ENCODE measurements at places on chromosomes 7 and 10. TPM values are rescaled to one million over a fixed set of nuclear protein-coding genes. Genes with fewer than 3 reads are reported as not detected.

Gene TRIM50
- 0.30 TPM for total RNA-seq

Gene ZNF277
- 17.0 TPM for total RNA-seq

Gene LBX1
- total RNA-seq, result not detected

Gene IRF5
- 2.9 TPM for total RNA-seq

Gene SMO
- total RNA-seq, result 5.0 TPM

Gene NKX2-3
- total RNA-seq, result not detected

Gene GIMAP8
- 16.2 TPM for total RNA-seq

Gene AMZ1
- 0.05 TPM for total RNA-seq

Gene OPN1SW
- total RNA-seq, result not detected

Gene PKD2L1
- not detected for total RNA-seq

Gene HOGA1
- total RNA-seq, result 11.9 TPM

Gene CALHM3
- total RNA-seq, result not detected

Gene ADCYAP1R1
- 6.0 TPM for total RNA-seq

Gene POU6F2
- not detected for total RNA-seq

Gene NEURL1
- total RNA-seq, result not detected

Gene AP3M1
- 27.9 TPM for total RNA-seq

Gene NEUROD6
- not detected for total RNA-seq

Gene CRHR2
- 0.22 TPM for total RNA-seq

Gene THAP5
- total RNA-seq, result 25.7 TPM

Gene HMX3
- not detected for total RNA-seq

Gene OR2A7
- total RNA-seq, result 0.55 TPM

Gene UBE2H
- total RNA-seq, result 121 TPM

Gene GIMAP5
- 9.8 TPM for total RNA-seq

Gene PNLIP
- total RNA-seq, result not detected

Gene PDK4
- 289 TPM for total RNA-seq

Gene ANKRD1
- 1,326 TPM for total RNA-seq

Gene BLNK
- total RNA-seq, result 1.3 TPM

Gene GNAT3
- not detected for total RNA-seq

Gene MYPN
- 107 TPM for total RNA-seq

Gene EDRF1
- total RNA-seq, result 9.9 TPM

Gene H2BK1
- not detected for total RNA-seq

Gene ERVW-1
- total RNA-seq, result not detected

Gene HTRA1
- total RNA-seq, result 46.6 TPM

Gene PDGFA
- total RNA-seq, result 32.7 TPM

Gene SPDYE2B
- not detected for total RNA-seq

Gene PRF1
- 3.2 TPM for total RNA-seq

Gene INPP5F
- 4.0 TPM for total RNA-seq

Gene RPEL1
- not detected for total RNA-seq

Gene TDRD1
- 2.7 TPM for total RNA-seq

Gene TRIM8
- 117 TPM for total RNA-seq

Gene IGF2BP3
- total RNA-seq, result not detected

Gene OPN4
- 0.25 TPM for total RNA-seq

Gene SRRM3
- total RNA-seq, result 17.2 TPM
